Sciatic nerve (tissue), 2 donors: ENCODE measurements at places on chromosomes 3 and 15.

DNA sequence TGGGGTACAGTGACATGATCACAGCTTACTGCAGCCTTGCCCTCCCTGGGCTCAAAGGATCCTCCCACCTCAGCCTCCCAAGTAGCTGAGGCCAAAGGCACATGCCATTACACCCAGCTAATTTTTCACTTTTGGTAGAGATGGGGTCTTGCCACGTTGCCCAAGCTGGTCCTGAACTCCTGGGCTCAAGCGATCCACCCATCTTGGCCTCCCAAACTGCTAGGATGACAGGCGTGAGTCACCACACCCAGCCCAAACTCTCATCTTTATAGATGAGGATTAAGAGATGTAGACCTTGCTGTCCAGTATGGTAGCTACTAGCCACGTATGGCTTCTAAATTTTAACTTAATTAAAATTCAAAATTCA lies 4.4 kb upstream of the ABHD5 start:
- no peak for DNase-seq

DNA sequence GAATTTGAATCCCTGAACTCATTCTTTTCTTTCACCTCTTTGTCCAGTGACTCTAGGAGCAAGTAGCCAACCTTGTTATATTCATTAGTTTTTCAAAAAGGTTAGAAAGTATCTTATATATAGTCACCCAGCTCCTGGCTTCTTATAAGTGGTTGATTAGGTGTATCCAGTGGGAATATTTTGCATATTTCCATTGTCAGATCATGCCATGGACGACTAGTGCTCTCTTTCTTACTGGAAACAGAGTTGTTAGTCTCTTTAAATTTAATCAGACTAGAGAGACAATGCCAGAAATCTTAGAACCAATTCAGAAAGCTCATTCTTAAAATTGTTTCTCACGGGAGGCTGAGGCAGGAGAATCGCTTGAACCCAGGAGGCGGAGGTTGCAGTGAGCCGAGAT lies 73.4 kb downstream of the CHRD start:
- DNase-seq: no peak

DNA sequence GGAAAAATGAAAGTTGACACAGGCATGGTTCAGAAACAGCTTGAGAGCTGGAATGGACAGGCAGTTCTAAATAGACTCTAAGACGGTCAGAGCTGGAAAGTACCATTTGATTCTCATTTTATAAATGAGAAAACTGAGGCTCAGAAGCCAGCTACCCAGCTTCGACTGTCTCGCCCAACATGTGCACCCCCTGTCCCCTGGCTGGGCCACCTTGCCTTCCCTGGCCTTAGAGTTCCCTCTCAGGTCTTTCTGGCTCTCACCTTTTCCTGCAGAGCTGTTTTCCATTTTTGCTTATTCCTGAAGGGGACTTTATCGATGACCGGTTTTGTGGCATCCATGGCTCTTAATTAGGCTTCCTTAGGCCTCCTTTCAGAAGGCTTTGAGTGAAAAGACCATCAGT lies 17.3 kb upstream of the DOCK3 start:
- DNase-seq: no peak

DNA sequence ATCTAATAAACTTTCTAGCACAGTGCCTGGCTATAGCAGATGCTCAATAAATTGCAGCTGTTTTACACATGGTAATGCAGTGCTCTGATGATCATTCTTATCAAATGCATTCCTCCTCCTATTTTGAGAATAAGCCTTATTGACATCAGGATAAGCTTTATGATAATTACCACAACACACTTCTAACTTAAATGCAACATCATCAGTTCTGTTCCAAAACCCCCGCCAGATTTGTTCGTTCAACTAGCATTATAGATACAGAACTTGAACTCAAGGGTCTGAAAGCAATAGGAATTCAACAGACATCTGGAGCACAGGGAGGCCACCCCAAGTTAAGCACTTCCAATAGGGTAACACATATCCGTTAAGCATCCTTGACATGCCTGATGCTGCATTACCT lies 684.4 kb upstream of the LMCD1 start:
- no peak for DNase-seq

- peak; percentile 6 for DNase-seq
Observed at GRCh38 chr15:58566029-58566428, 134.2 kb downstream of the LIPC start.

GRCh38 chr15:63626955-63627354 lies 29.8 kb downstream of the FBXL22 start:
- no peak for DNase-seq

DNA sequence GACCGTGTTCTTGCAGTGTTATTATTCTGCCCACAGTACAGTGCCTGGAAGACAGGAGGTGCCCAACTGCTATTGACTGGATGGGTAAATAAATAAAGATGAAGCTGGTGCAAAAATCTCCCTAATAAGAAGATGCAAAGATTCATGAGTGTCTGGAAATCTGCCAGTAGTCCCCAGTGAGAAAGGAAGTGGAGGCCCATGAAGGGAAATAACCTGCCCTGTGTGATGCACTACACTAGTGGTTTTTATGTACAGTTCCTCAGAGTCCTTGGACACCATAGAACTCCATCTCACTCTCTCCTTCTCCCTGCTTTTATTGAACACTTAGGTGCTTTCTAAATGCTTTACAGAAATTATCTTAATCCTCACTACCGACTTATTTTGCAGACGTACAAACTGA lies 8.3 kb upstream of the SUCLG2 start:
- DNase-seq: no peak

- DNase-seq: no peak
Observed at GRCh38 chr3:138336454-138336999, 6.9 kb upstream of the NME9 start.

GRCh38 chr3:107344722-107345121 lies 32.5 kb upstream of the CCDC54 start:
- DNase-seq: no peak

- DNase-seq: peak; percentile 77
Observed at GRCh38 chr15:89068325-89068784, 19.9 kb upstream of the ABHD2 start.

DNA sequence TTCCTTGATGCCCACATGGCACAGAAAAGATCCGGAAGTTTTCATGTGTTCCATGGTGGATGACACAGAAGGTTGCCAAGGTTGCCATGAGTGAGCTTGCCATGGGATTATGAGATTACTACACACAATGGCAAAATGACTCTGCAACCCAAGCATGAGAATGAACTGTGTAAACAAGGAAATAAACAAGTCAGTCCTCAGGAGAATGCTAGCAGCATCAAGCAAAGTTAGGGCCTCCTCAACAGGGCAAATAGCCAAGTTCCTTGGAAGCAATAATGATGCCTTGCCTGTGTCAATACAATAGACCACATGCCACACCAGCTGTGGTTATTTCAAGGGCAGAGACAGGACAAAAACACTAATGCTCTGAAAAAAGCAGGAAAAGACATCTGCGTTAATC lies 41.8 kb downstream of the AQR start:
- DNase-seq: no peak

GRCh38 chr15:68775671-68776476 lies 44.8 kb downstream of the ANP32A start:
- DNase-seq: peak; percentile 92

DNA sequence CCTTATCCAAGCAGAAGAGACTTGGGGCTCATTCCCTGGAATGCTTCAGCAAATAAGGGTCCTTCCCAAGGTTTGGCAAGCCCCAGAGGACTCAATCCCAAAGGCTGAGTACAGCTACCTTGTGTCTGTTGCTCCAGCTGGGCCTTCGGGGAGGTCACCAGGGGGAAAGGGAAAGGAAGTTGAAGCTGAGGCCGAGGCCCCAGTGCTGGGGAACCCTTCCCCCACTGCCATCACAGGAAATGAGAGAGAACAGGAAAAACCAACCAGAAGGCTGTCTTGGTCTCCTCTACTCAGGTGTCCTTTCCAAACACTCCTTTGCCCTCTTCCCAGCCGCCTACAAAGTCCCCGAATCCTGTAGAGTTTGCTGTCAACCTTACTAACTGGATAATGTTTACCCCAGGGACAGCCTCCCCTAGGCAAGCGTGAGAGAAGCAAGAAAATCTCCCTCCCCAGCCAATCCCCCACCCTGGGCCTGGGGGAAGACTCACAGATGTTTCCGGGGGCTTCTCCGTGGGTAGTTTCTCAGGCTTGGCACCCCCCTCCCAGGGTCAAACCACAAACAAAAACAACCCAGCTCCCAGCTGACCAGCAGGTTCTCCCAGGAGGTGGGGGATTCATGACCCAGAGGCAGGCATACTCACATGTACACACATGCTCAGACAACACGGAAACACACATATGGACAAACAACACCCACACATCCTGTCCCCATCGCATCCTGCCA lies 5.5 kb downstream of the CSRNP1 start:
- no peak for DNase-seq

DNA sequence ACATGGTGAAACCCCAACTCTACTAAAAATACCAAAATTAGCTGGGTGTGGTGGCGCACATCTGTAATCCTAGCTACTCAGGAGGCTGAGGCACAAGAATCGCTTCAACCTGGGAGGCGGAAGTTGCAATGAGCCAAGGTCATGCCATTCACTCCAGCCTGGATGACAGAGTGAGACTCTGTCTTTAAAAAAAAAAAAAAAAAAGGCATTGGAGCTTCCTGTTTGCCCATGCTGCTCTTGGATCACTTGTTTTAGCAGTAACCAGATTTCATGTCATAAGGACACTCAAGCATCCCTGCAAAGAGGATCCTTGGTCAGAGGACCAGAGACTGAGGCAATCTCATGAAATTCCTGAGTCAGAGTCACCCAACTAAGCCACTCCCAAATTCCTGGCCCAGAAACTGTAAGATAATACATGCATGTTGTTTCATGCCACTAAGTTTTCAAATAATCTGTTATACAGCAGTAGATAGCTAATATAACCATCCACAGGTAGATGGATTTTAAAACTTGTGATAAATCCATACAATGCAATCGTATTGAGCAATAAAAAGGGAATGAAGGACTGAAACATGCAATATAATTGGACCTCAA lies 82.0 kb upstream of the XXYLT1 start:
- DNase-seq: no peak

GRCh38 chr3:30203301-30203700 lies 403.1 kb upstream of the TGFBR2 start:
- no peak for DNase-seq

- no peak for DNase-seq
Observed at GRCh38 chr3:145058483-145058882, 1086.9 kb downstream of the DIPK2A start.

- DNase-seq: no peak
Observed at GRCh38 chr15:32707436-32707835, 10.4 kb upstream of the GREM1 start.

DNA sequence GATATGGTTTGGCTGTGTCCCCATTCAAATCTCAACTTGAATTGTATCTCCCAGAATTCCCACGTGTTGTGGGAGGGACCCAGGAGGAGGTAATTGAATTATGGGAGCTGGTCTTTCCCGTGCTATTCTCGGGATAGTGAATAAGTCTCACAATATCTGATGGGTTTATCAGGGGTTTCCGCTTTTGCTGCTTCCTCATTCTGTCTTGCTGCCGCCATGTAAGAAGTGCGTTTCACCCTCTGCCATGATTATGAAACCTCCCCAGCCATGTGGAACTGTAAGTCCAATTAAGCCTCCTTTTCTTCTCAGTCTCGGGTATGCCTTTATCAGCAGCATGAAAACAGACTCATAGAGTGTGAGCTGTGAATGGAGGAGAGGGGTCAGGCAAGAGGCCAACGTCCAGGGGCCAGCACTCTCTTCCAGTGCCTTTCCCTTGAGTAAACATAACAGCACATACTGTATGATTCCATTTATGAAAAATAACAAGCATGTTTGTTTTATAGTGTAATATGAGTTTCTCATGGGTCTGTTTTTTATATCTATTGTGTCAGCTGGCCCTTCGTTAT lies 16.3 kb upstream of the LCTL start:
- no peak for DNase-seq

DNA sequence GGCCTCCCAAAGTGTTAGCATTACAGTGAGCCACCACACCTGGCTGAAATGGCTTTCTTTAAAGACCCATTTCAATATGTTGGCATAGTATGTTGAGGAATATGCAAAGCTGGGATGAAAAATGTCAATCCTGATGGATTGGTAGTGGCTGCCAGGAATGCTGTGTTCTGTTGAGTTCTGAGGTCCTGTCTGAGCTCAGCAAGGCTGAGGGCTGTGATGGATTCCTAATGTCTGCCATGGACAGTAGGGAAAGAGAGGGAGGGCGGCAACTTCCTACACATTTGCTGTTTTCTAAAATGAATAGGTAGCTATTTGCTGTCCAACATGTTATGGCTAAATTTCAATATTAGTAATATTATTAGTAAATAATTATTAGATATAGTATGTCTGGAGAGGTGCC lies 8.2 kb downstream of the RAB8B start:
- DNase-seq: no peak

- DNase-seq: no peak
Observed at GRCh38 chr3:194833114-194833910, 147.6 kb downstream of the FAM43A start.

- no peak for DNase-seq
Observed at GRCh38 chr3:197266331-197266730, 32.1 kb downstream of the DLG1 start.
